ENCODE measurements at places on chromosomes 3 and 15. TPM values are rescaled to one million over a fixed set of nuclear protein-coding genes. Genes with fewer than 3 reads are reported as not detected.

GRCh38 chr3:8759038-8759707 lies 10.2 kb downstream of the OXTR start:
- DNase-seq, result no peak

GRCh38 chr15:89433686-89434085 lies 62.7 kb downstream of the RHCG start:
- no peak for DNase-seq

- DNase-seq, result no peak
Measured at GRCh38 chr3:177603148-177603603, 405.9 kb upstream of the TBL1XR1 start.

GRCh38 chr3:72261566-72262564 lies 476.9 kb upstream of the PROK2 start:
- no peak for DNase-seq

- no peak for DNase-seq
Measured at GRCh38 chr3:71564361-71564760, 19.2 kb downstream of the FOXP1 start.

The ROBO2 gene
- not detected for total RNA-seq

The HHATL gene
- not detected for total RNA-seq

The PLXNB1 gene
- 3.2 TPM for total RNA-seq

All from naive thymus-derived CD8-positive, alpha-beta T cell (primary cell).